ENCODE measurements at places on chromosomes 12 and 14.

DNA sequence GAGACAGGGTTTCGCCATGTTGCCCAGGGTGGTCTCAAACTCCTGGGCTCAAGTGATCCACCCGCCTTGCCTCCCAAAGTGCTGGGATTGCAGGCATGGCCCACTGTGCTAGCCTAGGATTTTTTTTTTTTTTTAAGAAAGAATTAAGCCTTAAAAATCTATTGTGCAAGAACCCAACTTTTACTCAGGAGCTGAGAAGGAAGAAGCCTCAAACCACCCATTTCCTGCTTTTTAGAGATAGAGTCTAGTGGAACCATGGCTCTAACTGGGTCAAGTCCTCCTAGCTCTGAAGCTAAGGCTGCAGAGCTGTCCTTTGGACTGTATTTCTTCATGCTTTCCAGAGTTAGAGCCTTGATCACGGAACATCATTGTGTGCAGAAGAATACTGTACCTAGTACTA is 1.3 kb upstream of the TSFM start:
- DNase-seq, result no peak

DNA sequence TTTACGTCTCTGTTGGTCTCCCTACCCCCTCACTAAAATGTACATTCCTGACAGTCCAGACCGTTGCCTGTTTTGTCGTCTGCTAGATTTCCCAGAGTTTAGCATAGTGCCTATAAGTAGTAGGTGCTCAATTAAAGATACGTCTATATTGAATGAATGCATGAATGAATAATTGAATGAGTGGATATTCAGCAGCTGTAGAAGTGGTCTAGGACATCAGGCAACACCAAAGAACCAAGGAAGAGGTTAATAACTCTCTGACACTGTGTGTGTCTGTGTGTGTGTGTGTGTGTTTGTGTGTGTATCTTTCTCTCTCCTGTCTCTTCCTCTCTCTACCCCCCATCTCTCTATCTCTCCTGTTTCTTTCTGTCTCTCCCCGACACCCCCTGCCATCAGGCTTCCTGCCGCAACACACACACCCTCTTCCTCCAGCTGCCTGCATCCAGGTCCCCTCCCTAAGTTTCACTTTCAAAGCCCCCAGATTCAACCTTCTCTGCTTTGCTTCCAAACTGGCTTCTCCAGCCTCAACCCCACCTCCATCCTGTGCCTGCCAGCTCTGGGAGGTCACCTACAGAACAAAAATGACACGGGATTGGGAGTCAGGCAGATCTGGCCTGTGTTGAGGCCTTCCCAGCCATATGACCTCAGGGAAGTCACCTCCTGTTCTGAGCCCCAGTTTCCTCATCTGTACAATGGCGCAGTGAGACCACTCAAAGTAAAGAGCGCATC is 119.9 kb upstream of the NCOR2 start:
- no peak for DNase-seq

- DNase-seq, result no peak
Observed at GRCh38 chr12:48812389-48812788, 5.9 kb upstream of the CACNB3 start.

- no peak for DNase-seq
Observed at GRCh38 chr12:119175081-119175480, 3.6 kb upstream of the HSPB8 start.

Data from NCI-H1092 treated with DMSO at 0.1 percent for 48 hours (cell line).